ENCODE measurements at places on chromosomes 2 and 18. TPM values are rescaled to one million over a fixed set of nuclear protein-coding genes. Genes with fewer than 3 reads are reported as not detected.

INPP5D gene
- total RNA-seq = 129 TPM

SPC25 gene
- total RNA-seq = 35.6 TPM

DCDC2C gene
- not detected for total RNA-seq

SMYD1 gene
- total RNA-seq = not detected

DSC3 gene
- not detected for total RNA-seq

INHA gene
- total RNA-seq = not detected

CXCR2 gene
- total RNA-seq = 0.28 TPM

IL36G gene
- total RNA-seq = not detected

TGFA gene
- total RNA-seq = 1.0 TPM

ABCG5 gene
- not detected for total RNA-seq

- peaks cover 61% of the 10 kb centered on the region for H3K27me3 ChIP-seq
- H3K4me3 ChIP-seq = no peak overlapping the region
- H3K27ac ChIP-seq = no peak overlapping the region
These were observed 1.7 kb upstream of the CELF4 start for GRCh38 chr18:37567061-37567993.

GRCh38 chr2:189763908-189764661 is 1.5 kb upstream of the OSGEPL1 start:
- H3K27ac ChIP-seq = peak overlapping the region; percentile 38
- DNase-seq = no peak
- peaks cover 15% of the 10 kb centered on the region for H3K36me3 ChIP-seq
- peak overlapping the region; percentile 22 for H3K4me3 ChIP-seq

GRCh38 chr2:110678457-110679336 is 834 bp upstream of the BUB1 start:
- peak overlapping the region; percentile 100 for H3K27ac ChIP-seq
- peak; percentile 53 for DNase-seq
- peaks cover 28% of the 10 kb centered on the region for H3K4me1 ChIP-seq
- H3K36me3 ChIP-seq = peaks cover 12% of the 10 kb centered on the region

DNA sequence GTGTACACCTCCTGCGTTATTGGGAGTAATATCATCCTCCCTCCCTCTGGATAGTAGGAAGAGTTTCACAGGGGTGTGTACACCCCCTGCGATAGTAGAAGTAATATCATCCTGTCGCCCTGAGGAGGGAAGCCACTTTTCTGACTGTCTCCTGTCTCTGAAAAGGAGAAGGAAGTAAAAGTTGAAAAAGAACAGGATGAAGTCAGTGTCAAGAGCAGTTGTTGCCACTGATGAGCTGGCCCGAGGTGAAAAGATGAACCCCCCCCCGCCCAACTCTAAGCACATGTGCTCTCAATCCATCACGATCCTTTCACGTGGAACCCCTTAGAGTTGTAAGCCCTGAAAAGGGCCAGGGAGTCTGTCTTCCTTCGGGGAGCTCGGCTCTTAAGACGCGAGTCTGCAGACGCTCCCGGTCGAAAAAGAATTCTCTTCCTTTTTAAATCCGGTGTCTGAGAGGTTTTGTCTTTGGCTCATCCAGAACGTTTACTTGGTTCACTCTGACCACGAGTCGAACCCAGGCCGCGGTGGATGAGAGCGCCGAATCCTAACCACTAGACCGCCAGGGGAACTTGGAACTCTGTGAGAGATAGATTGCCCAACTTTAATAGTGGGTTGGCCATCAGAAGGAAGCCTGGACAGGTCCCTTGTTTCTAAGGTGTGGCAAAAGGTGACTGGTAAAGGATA is 22.4 kb upstream of the NAGK start:
- H3K36me3 ChIP-seq = no peaks in the 10 kb centered on the region
- peaks cover 2% of the 10 kb centered on the region for H3K4me1 ChIP-seq
- no peaks in the 10 kb centered on the region for H3K27me3 ChIP-seq
- no peak for DNase-seq
- H3K27ac ChIP-seq = no peak overlapping the region

DNA sequence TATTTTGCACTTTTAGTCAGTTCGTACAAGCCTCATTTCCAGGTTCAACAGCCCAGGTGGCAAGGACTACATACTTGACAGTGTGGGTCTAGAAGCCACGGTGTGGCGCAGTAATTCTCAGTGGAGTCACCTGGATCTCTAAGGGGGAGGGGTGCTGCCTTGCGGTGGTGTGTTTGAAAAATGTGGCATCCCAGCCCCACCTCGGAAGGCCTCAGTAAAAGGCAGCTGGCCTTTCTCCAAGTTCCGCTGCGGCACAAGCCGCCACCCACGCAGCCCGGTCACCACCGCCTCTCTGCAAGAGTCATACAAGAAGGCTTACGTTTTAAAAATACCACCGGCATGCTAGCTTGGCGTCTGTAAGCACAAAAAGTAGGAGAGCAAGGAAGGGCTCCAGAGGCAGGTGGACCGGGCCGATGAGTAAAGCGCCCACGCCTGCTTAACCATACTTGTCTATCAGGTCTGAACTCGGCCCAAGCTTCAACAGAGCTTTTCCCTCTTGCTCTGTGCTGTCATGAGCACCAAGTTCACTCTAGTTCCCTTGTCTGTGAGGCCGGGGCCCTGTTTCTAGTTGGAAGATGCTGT is 49.5 kb downstream of the SPRED2 start:
- peak overlapping the region; percentile 18 for H3K27ac ChIP-seq
- H3K27me3 ChIP-seq = peaks cover 33% of the 10 kb centered on the region
- peaks cover 21% of the 10 kb centered on the region for H3K4me1 ChIP-seq
- peak overlapping the region; percentile 67 for H3K4me3 ChIP-seq

DNA sequence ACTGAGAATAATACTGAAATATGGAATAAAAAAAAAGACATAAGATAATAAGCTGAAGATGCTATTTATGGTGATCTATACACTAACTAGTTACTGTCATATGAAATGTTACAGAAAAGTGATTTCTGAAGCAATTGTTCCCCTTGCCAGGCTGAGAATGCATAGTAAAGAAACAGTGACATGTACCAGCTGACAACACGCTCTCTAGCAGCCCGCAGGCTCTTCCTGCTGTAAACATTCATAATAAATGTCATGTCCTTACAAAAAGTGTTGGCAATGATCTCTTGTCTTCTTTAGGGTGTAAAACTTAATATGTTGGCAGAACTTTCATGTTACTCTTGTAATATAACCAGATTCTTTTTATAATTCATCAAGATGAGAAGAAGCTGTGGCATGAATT is 1171.3 kb downstream of the DSC3 start:
- no peak for DNase-seq
- H3K27ac ChIP-seq = no peak overlapping the region
- H3K4me3 ChIP-seq = no peak overlapping the region

DNA sequence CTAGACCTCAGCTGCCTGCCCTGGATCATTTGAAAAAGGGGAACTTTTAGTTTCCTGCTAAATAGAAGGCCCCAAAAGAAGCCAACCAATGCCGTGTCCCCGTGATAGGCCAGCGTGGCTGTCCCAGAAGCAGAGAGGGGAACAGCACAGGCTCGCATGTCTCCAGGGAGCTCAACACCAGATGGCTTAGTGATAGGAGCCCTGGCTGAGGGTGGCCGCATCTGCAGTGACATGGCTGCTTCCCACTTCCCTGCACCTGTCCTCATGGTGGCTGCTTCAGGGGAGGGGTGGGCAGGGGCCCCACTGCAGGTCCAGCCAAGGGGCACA is 79.6 kb downstream of the MBP start:
- peak overlapping the region; percentile 100 for H3K27ac ChIP-seq
- H3K4me1 ChIP-seq = peaks cover 42% of the 10 kb centered on the region
- peak overlapping the region; percentile 90 for H3K4me3 ChIP-seq

GRCh38 chr2:81675641-81676040 is 1371.1 kb upstream of the LRRTM1 start:
- H3K27ac ChIP-seq = no peak overlapping the region
- H3K4me3 ChIP-seq = no peak overlapping the region
- no peaks in the 10 kb centered on the region for H3K4me1 ChIP-seq
- no peaks in the 10 kb centered on the region for H3K27me3 ChIP-seq

- H3K27me3 ChIP-seq = no peaks in the 10 kb centered on the region
- H3K4me1 ChIP-seq = no peaks in the 10 kb centered on the region
- no peaks in the 10 kb centered on the region for H3K36me3 ChIP-seq
- H3K4me3 ChIP-seq = no peak overlapping the region
These were observed 96.8 kb upstream of the RPRM start for GRCh38 chr2:153575171-153575853.

- H3K27me3 ChIP-seq = peaks cover 53% of the 10 kb centered on the region
- peaks cover 15% of the 10 kb centered on the region for H3K4me1 ChIP-seq
- no peak overlapping the region for H3K4me3 ChIP-seq
- no peak overlapping the region for H3K27ac ChIP-seq
- no peak for DNase-seq
These were observed 3.4 kb downstream of the CYP26B1 start for GRCh38 chr2:72144274-72144631.

- peaks cover 23% of the 10 kb centered on the region for H3K27me3 ChIP-seq
- no peak for DNase-seq
- no peaks in the 10 kb centered on the region for H3K36me3 ChIP-seq
- H3K27ac ChIP-seq = no peak overlapping the region
- no peaks in the 10 kb centered on the region for H3K4me1 ChIP-seq
- H3K4me3 ChIP-seq = no peak overlapping the region
These were observed 52.1 kb upstream of the ANKRD62 start for GRCh38 chr18:12041561-12041960.

DNA sequence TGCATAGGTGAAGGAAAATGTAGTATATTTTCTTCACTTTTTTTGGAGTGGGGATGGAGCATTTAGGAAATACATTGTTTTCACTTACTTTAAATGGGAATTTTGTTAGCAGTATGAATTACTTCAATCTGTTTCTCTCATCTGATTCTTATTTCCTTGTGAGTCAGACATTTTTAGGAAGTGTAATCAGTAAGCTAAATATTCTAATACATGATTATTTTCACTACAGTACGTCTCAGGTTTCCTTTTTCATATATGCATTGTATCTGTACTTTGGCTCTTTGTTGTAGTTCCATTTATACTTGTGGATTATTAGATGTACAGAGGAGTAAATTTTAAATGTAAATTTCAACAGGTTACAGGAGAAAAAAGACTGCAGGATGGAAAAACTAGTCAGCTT is 27.9 kb downstream of the GPD2 start:
- no peak overlapping the region for H3K4me3 ChIP-seq
- peaks cover 9% of the 10 kb centered on the region for H3K4me1 ChIP-seq
- no peak overlapping the region for H3K27ac ChIP-seq
- peaks cover 8% of the 10 kb centered on the region for H3K36me3 ChIP-seq
- DNase-seq = no peak

- H3K4me3 ChIP-seq = no peak overlapping the region
- no peak for DNase-seq
- H3K36me3 ChIP-seq = no peaks in the 10 kb centered on the region
- no peaks in the 10 kb centered on the region for H3K27me3 ChIP-seq
These were observed 43.0 kb downstream of the KIF3C start for GRCh38 chr2:25939257-25939668.

DNA sequence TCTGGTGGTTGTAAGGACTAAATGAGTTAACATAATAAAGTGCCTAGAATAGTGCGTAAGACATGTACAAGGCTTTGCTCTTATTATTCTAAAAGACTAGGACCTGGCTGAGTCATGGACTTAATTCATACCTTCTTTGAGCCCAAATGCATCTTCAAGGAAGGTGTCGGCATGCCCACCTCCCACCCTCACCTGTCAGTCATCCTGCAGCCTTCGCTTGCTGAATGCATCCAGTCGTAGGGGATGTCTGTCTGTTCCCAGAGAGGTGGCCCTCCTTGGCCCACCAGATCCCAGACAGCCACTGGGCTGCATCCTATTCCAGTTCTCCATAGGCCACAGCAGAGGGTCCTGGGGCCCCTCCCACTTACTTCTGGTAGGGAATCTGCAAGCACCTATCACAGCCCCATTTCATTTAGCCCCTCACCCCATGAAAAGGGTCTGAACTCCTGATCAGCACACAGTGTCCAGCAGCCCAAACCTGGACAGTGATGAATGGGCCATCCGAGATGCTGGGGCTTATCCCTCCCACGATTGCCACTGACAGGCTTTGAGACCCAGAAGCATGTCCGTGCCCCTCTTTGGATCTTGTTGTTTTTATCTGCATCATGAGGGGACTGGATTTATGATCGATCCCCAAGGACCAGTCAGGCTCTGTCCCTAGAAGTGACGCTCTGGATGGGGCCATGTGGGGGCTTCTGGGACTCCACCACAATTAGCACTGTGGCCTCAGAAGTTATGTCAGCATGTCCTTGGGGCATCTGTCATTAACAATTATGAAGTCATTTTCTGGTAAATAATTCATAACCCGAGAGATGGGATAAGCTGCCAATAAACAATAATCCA is 101.1 kb downstream of the KLHL29 start:
- H3K4me3 ChIP-seq = no peak overlapping the region
- H3K27me3 ChIP-seq = peaks cover 35% of the 10 kb centered on the region
- H3K4me1 ChIP-seq = peaks cover 36% of the 10 kb centered on the region

DNA sequence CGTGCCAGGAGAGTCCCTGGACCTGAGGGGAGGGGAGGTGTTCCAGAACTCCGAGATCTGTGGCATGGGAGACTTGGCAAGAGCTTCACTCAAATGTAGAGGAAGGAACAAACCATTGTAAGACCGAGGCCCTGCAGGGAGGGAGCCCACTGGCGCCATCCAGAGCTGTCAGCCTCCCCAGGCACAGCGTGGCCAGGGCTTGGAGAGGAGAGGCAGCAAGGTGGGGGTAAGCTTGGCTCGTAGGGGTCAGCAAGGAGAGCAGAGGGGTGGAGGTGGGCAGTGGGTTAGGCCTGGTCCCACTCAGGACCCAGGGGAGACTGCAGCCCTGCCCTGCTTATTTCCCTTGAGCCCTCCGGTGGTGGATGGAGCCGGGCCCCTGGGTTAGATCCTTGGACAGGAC is 3.6 kb downstream of the TMEM177 start:
- H3K27me3 ChIP-seq = no peaks in the 10 kb centered on the region
- peaks cover 2% of the 10 kb centered on the region for H3K36me3 ChIP-seq
- no peak overlapping the region for H3K27ac ChIP-seq
